HFFc6 (cell line): ENCODE measurements at places on chromosomes 4 and X.

GRCh38 chrX:38206036-38206435 is 14.6 kb downstream of the SRPX start:
- DNase-seq: peak; percentile 16

DNA sequence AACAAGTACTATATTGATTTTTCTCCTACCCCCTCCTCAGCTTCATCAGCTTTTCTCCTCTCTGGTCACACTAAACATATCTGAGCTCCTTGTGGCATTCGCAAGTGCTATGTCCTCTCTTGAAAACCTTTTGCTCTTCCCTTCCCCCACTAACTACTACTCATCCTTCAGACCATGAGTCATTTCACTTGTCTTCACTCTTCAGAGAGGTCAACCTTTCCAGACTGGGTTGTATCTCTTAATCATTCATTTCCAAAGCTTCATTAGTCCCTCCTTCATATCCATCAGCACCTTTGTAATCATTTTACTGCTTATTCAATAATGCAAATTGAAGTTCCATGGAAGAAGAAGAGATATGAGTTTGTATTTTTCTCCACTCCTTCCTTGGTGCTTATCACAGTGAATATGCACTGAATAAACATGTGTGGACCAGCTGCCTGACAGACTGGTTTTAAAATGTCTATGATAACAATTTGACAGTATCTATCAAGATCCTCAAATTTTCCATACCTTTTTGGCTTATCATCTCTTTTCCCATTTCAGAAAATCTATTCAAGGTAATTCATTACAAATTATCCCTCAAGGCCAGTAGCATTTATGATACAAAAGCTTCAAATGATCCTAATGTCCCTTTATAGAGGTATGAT is 28.4 kb downstream of the DDX60L start:
- DNase-seq: peak; percentile 60

- DNase-seq: no peak
Measured at GRCh38 chr4:174437324-174437723, 85.0 kb downstream of the HPGD start.

- no peak for DNase-seq
Measured at GRCh38 chrX:152245213-152245612, 106.8 kb upstream of the MAGEA10 start.

- peak; percentile 92 for DNase-seq
Measured at GRCh38 chr4:141375855-141376254, 155.2 kb downstream of the ZNF330 start.

GRCh38 chrX:9532349-9532748 is 67.5 kb downstream of the TBL1X start:
- no peak for DNase-seq

DNA sequence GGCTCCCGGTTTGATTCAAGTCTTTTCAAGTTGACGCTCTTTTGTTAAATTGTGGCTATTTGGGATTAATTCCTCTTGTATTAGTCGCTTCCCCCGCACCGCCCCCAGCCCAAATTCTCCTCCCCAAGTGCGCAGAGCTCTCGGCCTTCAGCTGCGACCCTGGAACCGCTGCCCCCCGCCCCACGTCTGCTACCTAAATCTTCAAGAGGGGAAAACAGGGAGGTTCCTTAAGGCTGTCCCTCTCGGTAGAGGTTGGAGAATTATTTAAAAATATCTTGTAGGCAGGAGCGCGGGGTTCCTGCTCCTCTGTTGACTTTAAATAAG is 860 bp upstream of the RPS6KA3 start:
- no peak for DNase-seq

DNA sequence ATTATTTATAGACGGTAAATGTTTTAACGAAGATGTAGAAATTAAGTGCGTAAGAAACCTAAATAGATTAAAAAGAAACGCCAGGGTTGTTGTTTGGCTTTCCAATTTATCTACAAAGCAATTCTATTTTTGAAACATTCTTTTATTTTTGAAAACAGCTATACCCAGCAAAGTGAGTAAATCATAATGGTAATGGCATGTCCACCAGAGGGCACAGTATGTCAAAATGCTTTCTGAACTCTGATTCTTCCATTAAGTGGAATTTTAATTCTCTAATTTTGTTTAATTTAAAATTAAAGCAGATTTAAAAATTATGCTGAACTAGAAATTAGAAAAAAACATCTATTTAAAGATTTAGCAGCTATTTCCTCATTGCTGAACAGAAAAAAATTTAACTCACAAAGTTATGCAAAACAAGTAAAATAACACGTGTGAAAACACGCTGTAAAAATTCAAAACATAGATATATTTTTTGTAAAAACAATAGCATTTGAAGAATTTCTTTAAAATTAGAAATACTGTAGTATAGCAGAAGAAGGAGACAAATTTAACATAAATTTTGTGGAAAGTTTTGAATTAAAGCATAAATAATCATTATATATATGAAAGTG is 26.5 kb downstream of the RASSF6 start:
- peak; percentile 39 for DNase-seq

- no peak for DNase-seq
Measured at GRCh38 chr4:110367156-110367555, 108.8 kb upstream of the ENPEP start.

- no peak for DNase-seq
Measured at GRCh38 chr4:24913119-24913485, 260 bp upstream of the CCDC149 start.

- DNase-seq: no peak
Measured at GRCh38 chrX:122196343-122196742, 987.7 kb upstream of the GRIA3 start.

GRCh38 chrX:69431420-69431819 is 72.7 kb upstream of the NALF2 start:
- no peak for DNase-seq

- no peak for DNase-seq
Measured at GRCh38 chr4:139152249-139152648, 24.8 kb downstream of the ELF2 start.

- DNase-seq: no peak
Measured at GRCh38 chr4:84672177-84672576, 89.2 kb downstream of the CDS1 start.

DNA sequence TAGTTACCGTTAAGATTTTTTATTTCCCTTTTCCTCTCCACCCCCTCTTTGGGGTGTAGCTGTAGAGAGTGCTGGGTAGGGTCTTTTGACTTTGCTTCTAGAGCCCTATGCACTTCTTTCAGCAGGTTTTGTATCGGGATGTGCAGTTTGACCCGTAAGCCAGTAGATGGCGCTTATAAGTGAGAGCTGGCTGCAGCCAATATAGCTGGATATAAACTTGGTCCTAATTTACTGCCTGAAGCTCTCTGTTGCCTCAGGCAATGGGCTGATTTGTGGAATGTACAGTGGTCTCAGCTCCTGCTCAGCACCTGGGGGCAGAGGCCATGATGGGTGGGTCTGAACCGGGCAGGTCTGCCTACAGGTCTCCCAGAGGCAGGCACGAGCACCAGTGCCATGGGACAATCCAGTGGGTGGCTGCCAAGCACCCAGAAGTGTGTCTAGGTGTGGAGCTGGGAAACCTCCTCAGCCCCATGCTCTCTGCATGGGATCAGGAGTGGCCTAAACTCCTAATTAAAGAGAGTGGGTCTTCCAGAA is 146.5 kb downstream of the SPANXN1 start:
- no peak for DNase-seq

DNA sequence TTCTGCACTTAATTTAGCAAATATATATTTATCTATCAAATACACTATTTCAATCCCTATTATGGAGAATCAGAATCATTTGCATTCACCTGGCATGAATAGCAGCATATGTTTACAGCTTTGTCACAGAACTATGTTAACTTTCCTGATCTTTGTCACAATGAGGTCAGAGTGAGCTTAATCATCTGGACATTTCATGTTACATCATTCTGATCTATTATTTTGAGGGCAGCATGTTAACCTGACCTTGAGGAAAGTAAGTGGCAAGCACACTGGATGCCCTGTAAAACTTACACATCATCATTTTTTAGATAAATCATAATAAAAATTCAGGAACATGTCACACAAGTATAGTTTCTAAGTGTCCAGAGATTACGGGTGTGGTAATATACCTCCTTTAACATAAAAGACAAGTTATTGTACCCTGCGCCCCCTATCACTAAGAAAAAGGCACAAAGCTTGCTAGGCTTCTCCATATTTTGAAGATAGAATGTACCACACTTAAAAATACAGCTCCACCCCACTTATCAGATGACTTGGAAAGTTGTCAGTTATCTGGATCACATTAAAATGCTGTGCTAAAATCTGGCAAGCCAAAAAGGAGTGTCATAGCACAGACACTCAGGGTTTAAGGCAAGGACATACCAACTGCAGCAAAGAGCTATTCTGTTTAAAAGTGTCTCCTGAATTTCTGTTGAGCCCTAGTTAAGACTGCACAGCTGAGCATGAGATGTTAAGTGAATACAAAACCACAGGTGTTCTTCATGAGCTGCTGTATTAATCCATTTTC is 182.7 kb upstream of the FAT4 start:
- DNase-seq: no peak

DNA sequence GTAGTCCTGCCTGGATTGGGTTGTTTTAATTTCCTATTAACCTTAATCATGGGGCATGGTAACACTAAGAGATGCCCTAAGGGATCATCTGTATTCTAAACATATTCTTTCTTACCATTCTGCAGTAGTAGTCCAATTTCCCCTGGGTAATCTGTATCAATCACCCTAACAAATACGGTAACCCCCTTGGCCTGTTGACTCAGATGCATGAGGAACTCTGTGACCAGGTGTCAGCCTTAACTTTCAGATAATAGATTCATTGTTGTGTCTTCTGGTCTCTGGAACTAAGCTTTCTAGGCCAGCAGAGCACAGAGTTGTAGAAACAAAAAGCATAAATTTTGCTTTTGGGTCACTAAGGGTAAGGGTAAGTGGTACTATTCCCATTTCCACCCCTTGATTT is 13.1 kb upstream of the BANK1 start:
- DNase-seq: no peak

- DNase-seq: no peak
Measured at GRCh38 chrX:149363965-149364364, 141.1 kb downstream of the IDS start.

DNA sequence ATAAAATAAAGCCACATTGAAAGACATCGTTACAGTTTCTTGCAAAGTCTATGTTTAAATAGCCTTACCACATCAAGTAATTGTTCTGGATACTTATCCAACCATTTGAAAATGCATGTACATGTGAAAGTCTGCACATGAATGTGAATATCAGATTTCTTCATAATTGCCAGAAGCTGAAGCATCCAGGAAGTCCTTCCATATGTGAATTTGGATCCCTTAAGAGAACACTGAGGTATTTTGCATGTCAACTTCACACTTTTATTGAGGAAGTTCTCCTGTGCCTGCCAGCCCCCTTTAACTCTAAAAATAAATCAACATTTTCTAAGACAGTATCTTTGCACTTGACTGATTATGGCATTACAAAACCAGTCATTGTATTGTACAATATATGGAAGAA is 1103.5 kb upstream of the ADGRL3 start:
- no peak for DNase-seq

- DNase-seq: no peak
Measured at GRCh38 chrX:48831909-48832291, 3.5 kb downstream of the PCSK1N start.

- DNase-seq: peak; percentile 59
Measured at GRCh38 chrX:129540068-129540653, at the start of gene OCRL. OCRL (plus strand) TSS chrX:129540259; CDS start chrX:129540440, 181 bp downstream.

- DNase-seq: no peak
Measured at GRCh38 chrX:78946178-78946931, 1.2 kb downstream of the P2RY10 start.

DNA sequence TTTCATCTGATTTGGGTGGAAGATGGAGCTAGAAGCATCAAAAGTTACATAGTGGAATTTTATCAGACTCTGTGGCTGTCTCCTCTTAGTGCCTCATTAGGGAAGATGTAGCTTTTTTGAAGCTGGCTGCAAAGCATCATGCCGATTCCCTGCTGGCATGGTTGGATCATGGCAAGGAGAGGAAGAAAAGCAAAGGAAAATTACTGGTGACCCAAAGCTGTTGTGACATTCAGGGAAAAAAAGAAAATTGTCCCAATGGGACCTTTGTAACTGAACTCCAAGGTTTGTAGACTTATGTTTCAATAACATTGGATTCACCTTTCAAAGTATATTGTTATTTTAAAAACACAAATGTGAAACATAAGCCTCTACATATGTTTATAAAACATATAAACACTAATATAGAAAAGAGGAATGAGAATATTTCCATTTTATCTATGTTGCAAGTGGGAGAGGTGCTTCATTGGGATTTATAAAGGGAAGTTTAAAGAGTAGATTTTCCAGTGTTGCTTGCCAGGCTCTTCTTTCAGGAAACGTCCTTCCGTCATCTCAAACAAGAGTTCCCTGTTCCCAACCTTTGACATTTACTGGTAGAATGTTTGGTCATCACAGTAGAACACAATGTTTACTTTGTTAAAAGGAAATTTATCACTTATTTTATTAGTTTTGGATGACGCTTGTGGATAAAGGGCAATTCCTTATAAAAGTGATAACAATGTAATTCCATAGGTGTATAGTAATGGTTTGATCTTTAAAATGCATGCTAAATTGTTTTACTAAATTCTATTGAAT is 190.1 kb upstream of the GPRIN3 start:
- no peak for DNase-seq

GRCh38 chr4:99651016-99651769 is 6.4 kb downstream of the C4orf54 start:
- DNase-seq: no peak

DNA sequence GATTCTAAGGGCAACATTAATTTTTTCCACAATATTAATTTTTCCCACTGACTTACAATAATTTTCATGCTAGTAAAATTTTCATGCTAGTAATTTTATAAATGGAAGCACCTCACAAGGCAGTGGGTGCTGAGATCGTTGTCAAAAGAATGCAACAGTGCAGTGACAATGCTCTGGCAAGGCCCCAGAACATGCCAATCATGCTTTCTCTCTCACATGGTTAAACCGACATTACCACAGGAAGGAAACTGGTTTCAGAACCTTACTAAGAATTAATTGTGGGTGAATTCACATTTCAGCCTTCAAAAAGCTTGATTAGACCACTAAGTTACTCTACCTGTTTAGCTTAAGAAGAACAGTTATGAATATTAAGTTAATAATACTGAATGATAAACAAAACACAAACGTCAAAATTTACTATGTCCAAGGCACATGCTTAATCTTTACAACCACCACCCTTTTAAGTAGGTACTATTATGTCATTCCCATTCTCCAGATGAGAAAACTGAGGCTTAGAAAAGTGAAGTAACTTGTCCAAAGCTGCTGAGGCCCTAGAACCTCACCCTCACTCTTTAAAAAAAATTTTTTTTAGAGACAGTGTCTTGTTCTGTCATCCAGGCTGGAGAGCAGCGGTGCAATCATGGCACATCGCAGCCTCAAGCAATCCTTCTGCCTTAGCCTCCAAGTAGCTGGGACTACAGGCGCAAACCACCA is 10.0 kb upstream of the OPHN1 start:
- peak; percentile 35 for DNase-seq

DNA sequence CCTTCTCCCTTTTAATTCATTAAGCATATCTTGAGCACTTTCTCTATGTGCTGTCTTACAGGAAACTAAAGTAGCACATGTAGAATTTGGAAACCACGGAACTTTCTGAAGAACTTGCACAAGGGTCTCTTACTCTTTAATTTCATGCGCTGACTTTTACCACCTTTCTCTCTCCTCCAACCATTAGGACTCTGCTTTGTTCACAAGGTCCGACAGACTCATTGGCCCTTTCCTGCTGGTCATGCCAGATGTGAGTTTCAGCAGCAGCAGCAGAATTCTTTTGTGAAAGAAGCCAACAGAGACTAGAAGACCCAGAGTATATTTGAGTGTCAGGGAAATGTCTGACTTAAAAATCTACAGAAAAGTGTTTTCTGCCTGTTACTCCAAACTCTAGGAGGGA is 207.1 kb downstream of the GUCY2F start:
- DNase-seq: no peak
